ENCODE measurements at places on chromosomes 4 and X.

- peak; percentile 57 for DNase-seq
Measured at GRCh38 chrX:123422875-123423274, 238.8 kb downstream of the GRIA3 start.

GRCh38 chr4:127622921-127623796, 9.6 kb upstream of the INTU start:
- DNase-seq = peak; percentile 70

DNA sequence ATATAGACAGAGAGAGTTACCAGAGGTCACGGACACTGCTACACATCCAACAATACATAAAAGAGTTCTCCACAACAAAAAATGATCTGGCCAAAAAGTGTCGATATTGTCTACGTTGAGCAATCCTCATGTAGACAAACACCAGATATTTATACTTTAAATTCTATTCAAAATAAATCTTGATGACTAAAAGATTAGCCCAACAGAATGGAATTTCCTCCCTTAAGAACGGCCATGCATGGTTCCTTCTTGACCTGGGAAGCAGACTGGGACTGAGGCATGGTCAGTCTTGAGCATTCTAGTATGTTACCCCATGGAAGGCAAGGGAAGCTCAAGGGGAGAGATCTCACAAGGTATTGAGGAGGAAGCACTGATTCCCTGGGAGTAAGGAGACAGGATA, 43.5 kb downstream of the LHFPL1 start:
- DNase-seq = no peak

GRCh38 chr4:182931691-182932345, 14.6 kb upstream of the DCTD start:
- no peak for DNase-seq

DNA sequence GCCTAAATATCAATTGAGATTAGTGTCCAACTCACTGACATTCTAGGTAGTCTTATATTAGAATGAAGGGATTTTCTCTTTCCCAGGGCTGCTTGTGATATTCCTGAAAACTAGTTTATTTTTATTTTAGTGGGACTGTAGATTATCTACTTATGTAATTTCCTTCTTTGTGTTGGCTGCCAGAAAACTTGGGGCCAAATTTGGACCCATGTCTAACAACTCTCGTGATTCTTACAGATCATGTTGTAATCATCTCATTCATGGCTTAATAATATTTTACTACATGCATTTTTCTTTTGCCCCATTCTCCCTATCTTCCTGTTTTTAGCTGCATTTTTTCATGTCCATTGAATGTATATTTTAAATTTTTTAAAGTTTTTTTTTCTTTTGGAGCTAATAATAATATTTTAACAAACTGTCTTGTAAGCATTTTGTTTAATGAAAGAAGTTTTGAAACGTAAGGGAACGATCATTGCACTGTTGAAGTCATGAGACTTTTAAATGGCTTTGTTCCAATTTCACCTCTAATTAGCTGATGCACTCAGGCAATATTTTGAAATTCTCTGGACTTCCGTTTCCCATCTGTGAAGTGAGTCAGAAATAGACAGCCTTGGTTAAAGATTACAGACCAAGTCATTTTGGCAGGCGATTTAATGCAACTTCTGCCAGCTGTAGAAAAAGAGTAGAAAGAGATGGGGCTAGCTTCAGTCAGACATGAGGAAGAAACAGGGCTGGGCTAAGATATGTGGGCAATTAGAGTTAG, 14.3 kb upstream of the TDO2 start:
- DNase-seq = no peak

GRCh38 chr4:30840571-30840970, 120.4 kb downstream of the PCDH7 start:
- DNase-seq = no peak

All from NCI-H69 (cell line).